ENCODE measurements at places on chromosomes 13 and 19. TPM values are rescaled to one million over a fixed set of nuclear protein-coding genes. Genes with fewer than 3 reads are reported as not detected.
A peak's percentile ranks its signal among the peaks of the same experiment; 100 is the strongest.

GRCh38 chr13:113412440-113412839 lies 40.8 kb downstream of the ADPRHL1 start:
- DNase-seq: no peak

DNA sequence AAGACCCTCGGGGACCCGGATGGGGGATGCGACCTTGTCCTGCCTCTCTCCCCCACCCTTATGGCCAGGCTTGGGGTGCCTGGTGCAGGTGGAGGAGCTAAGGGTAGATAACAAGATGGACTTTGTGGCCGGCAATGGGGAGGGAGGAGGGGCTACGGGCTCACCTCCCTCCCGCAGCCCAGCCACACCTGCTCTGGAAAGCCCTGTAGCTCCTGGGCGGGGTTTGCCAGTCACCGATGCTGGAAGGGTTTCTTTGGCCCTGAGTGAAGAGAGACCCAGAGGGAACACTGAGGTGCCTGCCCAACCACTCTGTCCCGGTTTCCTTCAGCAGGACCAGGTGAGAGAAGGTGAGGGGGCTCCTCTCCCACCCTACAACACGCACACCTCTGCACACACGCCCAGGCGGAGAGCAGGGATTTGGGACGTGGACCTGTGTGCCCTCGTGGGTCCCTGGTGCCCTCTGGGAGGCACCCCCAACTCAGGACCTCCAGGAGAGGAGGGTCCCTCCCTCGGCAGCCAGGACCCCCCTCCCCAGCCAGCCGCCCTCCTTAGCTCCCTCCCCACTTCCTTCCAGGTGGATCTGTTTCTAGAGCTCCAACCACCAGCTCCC lies at the start of gene FUT2:
Gene FUT2 (plus strand): TSS at position 229 of the 610 bp plus-strand sequence. CDS start 6,986 bp downstream, outside the sequence.
- DNase-seq: peak; percentile 86

DNA sequence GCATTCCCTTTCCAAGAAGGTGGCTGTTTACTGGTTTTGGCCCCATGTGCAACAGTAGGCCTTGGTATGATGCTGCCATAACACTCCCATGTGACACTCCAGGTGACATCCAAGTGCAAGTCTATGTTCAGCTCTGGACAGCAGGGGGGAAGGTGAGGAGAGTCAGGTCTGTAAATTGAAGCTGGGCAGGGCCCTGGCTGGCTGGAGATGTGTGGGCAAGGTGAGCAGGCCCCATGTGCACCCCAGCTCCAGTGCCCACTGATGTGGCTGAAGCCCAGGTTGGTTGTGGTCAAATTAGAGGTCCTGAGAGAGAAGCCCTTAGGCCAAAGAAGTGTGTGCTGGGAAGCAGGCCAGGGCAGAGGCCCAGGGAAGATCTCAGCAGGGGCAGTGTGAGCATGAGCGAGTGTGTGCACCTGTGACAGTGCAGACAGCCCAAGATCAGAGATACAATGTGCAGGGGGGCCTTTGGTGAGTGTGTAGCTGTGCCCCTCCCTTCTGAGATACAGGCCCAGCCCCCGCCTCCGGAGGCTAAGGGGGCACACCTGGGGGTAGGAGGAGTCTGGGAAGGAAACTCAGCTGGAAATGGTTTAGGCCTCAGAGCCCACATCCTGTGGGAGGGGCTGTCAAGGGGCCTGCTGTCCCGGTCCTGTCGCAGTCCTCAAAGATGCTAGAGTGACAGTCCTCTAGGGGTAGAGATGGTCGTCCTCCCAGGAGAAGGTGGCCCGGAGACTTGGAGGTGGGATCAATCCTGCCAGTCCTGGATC lies 18.6 kb downstream of the DEDD2 start:
- no peak for DNase-seq

The MKNK2 gene
- 19.7 TPM for total RNA-seq

Data from cerebellum (tissue), 4 donors.